ENCODE measurements at places on chromosomes 13 and 19.

DNA sequence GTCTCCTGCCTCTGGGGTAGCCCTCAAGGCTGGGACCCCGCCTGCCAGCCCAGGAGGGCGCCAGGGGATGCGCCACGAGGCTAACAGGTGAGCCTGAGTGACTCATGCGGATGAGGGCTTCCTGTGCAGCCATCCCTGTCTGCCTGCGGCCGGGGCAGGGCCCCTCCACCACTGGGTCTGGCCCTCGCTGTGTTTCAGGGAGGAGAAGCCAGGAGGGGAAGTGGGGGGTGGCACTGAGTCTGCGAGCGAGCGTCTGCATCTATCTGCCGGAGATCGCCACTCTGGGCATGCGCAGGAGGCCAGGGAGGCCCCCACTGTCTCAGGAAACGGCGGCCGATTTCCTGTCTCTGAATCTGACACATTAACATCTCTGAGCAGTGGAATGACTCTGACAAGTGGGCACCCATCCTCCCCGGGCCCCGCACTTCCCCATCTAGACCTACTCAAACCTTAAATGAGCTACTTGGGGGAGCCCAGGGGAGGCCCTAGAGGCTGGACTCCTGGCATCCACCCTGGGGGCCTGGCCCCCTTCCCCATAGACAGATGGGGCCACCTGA is 19.7 kb downstream of the RFX1 start:
- peak; percentile 97 for DNase-seq

GRCh38 chr19:18514800-18515682 is 6.8 kb downstream of the ELL start:
- DNase-seq, result no peak

GRCh38 chr19:4120559-4121272 is 3.2 kb downstream of the MAP2K2 start:
- DNase-seq, result no peak

DNA sequence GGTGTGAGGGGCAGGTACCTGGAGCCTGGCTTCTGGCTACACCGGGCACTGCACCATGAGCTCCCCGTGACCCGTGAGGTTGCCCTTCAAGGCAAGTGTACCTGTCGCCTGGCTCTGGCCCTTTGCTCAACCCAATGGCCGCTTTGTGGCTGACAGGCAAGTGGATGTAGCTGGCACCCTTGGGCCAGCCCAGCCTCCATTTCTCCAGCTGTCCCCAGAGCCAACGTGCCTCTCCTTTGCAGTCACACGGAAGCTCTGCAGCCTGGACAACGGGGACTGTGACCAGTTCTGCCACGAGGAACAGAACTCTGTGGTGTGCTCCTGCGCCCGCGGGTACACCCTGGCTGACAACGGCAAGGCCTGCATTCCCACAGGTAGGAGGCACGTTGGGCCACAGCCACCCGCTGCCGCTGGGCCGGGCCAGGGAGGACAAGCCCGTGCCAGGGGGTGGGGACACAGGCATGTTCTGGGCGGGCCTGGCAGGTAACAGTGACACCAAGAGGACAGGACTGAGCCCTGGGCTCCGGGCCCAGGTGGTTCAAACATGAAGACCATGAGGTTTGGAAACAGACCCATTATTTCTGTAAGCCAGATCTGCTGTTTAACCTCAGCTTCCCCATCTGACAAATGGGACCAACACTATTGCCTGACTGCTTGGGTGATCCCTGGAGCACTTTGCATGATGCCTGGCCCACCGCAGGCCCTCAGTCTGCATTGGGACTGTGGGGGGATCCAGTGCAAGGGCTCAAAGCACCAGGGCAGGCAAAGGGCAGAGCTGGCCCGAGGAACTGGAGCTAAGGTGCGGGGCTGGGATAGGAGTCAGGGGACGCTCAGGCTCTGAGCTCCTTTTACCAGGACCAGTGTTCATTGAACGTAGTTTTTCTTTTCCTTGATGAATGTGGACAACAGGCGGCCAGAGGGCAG is 17.5 kb upstream of the PROZ start:
- no peak for DNase-seq

DNA sequence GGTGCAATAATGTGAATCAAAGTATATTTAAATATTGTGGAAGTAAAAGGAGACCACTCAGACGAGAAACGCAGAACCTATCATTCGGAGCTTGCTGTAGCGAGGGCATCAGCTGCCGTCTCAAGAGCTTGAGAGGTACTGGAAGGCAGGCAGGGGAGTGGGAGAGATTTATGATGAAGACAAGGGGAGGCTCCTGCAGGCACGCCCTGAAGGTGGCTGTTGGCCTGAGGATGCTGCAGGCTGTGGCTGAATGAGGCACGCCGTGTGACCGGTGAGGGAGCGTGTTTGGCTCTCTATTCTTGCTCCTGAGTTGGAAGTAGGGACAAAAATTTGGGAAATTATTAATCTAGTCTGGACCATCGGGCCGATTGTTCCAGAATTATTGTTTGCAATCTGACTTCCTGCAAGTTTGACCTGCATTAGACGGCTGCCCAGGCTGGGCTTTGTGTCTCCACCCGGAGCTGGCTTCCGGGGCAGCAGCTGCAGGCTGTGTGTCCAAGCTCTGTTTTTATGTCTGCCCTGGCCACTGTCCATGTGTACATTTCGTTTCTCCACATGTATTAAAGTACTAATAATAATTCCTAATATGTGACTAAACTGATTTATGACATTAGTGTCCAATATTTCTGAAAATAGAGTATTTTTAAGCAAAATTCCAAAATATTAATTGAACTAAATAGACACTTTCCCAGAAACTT is 91.1 kb upstream of the ANKRD10 start:
- no peak for DNase-seq

- DNase-seq, result no peak
These were observed 406.4 kb downstream of the KCNRG start for GRCh38 chr13:50421473-50422130.

- no peak for DNase-seq
These were observed 45.1 kb upstream of the MCF2L start for GRCh38 chr13:112923962-112924361.

DNA sequence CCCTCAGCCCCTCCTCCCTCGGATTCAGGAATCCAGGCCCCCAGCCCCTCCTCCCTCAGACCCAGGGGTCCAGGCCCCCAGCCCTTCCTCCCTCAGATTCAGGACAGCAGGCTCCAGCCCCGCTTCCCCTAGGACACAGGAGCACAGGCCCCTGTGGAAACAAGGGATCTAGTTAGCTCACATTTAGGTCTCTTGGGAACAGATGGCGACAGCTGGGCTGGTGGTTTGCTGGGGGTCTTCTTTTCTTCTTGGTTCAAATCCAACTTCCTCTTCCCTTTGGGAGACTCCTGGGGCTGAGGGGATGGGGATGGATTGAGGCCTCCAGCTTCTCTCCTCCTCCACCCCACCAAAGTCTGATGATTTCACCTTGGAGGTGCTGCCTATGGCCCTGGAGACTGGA is 19.6 kb downstream of the ZNF575 start:
- DNase-seq, result no peak

GRCh38 chr19:50000841-50001557 is 24.2 kb downstream of the VRK3 start:
- DNase-seq, result no peak

DNA sequence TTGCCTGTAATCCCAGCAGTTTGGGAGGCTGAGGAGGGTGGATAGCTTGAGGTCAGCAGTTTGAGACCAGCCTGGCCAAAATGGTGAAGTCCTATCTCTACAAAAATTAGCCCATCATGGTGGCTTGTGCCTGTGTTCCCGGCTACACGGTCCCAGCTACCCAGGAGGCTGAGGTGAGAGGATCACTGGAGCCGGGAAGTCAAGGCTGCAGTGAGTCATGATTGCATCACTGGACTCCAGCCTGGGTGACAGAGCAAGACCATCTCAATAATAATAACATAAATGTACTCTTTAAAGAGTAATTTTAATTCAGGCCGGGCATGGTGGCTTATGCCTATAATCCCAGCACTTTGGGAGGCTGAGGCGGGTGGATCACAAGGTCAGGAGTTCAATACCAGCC is 38.7 kb downstream of the SKA3 start:
- DNase-seq, result no peak

DNA sequence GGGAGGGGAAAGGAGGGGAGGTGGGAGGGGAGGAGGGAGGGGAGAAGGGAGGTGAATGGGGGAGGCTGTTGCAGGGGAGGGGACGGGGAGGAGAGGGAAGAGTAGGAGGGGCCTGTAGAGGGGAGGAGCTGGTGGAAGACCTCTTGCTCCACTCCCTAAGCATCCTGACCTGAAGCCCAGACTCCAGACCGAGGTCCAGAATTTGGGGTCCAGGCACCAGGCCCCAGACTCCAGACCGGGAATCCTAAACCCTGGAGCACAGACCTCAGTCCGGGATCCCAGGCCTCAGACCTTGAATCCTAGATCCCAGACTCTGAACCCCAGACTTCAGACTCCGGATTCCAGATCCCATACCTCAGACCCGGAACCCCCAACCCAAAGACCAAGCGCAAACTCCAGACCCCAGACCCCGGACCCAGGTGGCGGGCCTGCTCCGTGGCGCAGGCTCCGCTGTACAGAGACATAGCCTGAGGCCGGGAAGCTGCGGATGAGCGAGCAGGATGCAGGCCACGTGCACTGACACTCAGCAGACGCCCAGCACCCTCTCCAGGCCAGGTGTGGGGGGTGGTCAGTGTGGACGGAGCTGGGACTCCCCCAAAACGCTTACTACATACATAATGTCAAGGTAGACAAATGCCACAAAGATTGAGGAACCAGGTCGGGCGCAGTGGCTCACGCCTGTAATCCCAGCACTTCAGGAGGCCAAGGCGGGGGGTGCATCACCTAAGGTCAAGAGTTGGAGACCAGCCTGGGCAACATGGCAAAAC is 710 bp upstream of the BTBD2 start:
- DNase-seq, result peak; percentile 60

DNA sequence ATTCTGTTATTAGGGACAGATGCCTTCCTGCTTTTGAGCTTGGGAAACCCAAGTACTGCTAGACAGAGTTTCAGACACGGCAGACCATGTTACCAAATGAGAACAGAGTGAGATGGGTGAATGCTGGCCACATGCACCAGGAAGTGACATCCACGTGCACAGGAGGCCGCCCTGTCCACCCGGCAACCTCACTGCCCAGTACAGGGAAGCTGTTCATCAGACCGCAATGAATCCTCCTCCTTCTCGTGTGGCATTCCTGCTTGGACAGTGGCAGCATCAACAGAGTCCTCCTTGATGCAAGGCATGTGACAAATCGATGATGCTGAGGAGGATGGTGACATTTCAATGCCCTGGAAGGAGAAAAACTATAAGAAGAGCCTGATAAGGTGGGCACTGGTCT is 191.0 kb upstream of the SOX1 start:
- DNase-seq, result no peak

- DNase-seq, result no peak
These were observed 13.8 kb upstream of the ZBTB7A start for GRCh38 chr19:4080473-4080872.

GRCh38 chr19:17570791-17571190 is 15.3 kb downstream of the COLGALT1 start:
- DNase-seq, result no peak

- no peak for DNase-seq
These were observed 2.2 kb upstream of the CYP4F22 start for GRCh38 chr19:15506074-15506571.

GRCh38 chr19:4061178-4061682 is 5.5 kb downstream of the ZBTB7A start:
- no peak for DNase-seq

DNA sequence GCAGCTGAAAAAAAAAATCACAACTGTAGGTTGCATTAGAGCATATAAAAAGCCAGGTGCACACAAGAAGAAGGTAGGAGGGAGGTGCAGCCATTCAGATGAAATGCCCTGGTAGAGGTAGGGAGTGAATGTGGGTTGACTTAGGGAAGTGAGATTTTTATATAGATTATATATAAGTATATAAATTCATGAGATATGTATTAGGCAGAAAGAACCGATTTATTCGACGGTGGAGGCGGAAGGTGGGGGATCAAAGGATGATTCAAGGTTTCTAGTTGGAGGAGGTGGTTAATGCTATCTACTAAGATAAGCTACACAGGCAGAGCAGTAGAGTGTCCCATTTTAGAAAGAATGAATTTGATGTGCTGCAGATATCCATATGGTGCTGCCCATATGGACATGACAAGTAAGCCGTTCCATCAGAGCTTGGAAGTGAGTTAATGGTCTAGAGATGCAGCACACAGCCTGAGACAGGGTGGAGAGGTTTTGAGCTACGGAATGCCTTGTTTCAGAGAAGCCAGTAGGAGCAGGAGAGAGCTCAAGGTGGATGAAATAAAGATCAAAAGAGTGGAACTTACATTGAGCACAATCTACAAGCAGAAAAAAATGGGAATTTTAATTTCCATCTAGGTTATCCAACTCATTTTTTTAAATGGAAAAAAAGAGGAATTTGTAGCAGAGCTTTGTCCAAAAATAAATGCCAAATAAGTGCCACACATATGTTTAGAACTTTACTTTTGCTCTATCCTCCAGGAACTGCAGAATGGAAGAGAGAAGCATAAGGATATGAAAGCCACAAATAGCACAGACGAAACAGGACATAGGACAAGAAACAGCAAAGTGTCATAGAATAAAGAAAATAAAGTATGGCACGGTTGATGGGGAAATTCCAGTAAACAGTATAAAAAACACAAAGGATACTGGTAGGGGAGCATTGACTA is 177.3 kb downstream of the PCDH9 start:
- DNase-seq, result no peak

DNA sequence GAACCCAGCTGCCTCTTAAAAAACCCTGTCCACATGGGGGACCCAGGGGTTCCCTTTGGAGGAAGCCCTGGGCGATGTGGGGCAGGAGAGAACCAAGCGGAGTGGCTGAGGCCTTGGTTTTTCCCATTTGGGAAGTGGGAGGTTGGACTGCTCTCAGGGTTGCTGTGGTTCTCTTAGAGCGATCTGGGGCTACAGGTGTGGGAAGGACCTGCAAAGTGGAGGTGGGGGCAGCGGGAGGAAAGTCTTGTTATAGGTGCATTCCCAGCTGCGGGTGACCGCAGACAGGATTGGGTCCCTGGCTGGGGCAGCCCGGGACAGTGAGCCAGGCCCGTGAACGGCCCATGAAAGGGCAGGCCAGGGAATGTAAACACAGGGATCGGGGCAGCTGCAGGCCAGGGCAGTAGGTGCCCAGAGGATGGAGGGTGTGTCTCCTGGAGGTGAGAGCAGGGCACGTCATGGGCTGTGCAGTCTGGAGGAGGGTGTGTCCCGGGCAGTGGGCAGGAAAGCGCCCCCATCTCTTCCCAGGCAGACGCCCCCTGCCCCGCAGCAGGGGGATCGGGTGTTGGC is 814 bp downstream of the SLC25A23 start:
- DNase-seq, result peak; percentile 41

DNA sequence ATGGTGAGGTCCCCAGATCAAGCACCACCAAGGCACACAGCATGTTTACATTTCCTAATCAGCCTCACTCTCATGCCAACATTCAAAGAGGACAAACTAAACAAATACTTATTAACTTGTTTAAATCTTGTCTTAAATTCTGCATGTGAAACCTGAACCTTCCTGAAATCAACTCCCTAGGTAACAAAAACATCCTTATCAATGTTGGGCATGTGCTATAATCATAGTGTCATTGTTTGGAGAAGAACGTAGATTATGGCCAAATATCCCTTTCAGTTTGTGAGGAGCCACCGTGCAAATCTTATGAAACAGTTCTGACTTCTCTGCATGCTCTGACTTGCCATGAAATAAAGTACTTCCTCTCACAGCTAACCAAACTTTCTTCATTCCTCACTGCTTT is 123.8 kb downstream of the NDFIP2 start:
- DNase-seq, result no peak
